Amygdala (tissue), 56 donors: ENCODE measurements at places on chromosomes 13 and 19.

- DNase-seq, result no peak
Observed at GRCh38 chr19:37654629-37655300, 500 bp downstream of the ZFP30 start.

DNA sequence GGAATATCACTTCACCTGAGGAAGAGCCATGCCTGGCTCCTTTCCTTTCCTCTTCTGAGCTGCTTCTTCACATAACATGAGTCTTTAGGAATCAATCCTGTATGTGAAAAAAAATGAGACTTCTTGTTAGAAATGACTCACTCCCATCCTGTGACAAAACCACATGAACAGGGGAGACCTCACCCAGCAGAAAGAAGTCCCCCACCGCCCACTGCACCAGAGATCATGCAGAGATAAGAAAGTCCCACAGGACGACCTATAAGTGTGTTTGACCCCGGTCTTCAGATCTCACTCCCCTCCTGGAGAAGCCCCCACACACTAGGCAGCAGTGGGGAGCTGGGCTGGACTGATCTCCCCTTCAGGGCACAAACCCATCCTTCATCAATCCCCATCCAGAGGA, 7.8 kb downstream of the ZNF600 start:
- DNase-seq, result no peak

GRCh38 chr13:23695711-23696464, 125.7 kb downstream of the TNFRSF19 start:
- no peak for DNase-seq

DNA sequence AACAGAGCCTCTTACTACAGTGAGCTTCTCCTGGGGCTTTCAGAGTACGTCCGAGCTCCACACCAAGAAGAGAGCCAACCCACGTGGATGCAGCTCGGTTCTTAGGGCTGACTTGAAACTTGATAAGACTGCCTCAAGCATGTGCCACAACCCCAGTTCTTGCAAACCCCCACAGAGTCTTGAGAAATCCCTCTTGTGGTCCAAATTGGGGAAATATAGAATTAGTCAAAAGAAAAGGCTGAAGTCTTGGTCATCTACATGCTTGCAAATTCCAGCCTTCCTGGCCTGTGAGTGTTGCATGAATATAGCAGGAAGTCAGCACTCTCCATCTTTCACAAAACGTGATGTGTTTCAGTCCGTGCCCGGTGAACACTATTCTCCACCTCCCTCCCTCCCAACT, 95.2 kb downstream of the GGACT start:
- no peak for DNase-seq

DNA sequence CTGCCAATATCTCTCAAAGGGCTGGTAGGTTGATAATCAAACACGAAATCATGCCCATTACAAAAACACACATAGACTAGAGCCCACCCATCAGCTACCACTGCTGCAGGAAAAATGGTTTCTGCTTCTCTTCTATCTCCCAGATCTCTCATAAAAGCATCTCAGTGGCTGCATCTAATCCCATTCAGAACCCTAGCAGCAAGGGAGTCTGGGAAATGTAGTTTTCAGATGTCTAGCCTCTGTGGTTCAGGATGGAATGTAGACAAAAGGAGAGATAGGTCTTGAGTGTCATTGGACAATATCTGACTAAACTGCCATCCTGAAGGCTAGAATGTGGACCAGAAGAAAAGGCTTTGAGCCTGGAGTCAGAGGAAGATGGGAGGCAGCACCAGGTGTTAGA, 32.1 kb downstream of the RDH8 start:
- no peak for DNase-seq

DNA sequence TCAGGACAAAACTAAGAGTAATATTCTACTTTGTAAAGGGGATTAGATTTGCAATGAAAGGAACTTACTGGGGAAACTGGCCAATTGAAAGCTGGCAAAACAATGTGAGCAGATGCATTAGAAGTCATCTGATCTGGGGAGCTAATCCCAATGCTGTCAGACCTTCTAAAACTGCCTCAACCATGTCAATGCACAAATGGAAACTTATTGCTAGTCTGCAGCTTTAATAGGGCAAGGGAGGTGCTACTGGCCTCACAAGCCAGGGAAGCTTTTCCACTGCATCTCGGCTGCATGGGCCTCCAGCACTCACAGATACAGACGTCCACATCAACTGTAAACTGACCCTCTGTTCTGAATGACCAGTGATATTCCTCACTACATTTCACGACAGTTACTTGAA, 154.2 kb downstream of the LHFPL6 start:
- no peak for DNase-seq

DNA sequence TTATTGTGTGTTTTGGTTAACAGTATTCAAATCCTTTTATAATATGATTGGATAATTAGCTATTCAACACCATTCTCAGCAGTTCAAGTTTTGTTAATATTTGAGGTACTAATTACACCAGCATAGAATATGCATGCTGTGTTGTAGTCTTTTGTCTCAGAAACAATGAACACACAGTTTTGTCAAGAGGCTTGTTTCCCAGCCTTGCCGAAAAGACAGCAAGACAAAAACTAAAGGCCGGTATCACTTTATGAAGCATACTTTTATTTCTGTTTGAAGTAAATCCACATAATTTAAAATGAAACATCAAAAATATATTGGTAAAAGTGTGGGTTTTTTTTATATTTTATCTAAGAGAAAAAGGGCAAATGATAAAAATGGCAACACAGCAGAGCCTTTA, 7.5 kb downstream of the GPR180 start:
- no peak for DNase-seq

DNA sequence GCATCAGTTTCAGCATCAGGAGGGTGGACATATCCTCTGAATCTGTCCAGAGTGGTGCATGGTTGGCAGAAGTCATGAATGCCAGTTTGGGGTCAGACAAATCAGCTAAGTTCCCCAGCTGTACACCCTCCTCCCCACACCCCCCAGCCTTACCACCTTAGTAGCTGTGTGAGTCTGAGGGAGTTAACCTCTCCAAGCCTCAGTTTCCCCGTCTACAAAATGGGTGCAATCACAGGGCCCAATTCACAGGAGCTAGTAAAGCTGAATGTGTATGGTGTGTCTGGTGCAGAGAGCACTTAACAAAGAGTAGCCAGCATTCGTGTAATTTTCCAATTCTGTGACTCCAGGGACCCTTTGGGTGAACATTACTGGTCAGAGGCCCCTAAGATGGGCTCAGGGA, 13.4 kb upstream of the ZNF358 start:
- DNase-seq, result no peak

GRCh38 chr13:77703408-77703807, 5.9 kb downstream of the SLAIN1 start:
- DNase-seq, result no peak

- DNase-seq, result no peak
Observed at GRCh38 chr19:46404753-46405468, 8.5 kb downstream of the CCDC8 start.

DNA sequence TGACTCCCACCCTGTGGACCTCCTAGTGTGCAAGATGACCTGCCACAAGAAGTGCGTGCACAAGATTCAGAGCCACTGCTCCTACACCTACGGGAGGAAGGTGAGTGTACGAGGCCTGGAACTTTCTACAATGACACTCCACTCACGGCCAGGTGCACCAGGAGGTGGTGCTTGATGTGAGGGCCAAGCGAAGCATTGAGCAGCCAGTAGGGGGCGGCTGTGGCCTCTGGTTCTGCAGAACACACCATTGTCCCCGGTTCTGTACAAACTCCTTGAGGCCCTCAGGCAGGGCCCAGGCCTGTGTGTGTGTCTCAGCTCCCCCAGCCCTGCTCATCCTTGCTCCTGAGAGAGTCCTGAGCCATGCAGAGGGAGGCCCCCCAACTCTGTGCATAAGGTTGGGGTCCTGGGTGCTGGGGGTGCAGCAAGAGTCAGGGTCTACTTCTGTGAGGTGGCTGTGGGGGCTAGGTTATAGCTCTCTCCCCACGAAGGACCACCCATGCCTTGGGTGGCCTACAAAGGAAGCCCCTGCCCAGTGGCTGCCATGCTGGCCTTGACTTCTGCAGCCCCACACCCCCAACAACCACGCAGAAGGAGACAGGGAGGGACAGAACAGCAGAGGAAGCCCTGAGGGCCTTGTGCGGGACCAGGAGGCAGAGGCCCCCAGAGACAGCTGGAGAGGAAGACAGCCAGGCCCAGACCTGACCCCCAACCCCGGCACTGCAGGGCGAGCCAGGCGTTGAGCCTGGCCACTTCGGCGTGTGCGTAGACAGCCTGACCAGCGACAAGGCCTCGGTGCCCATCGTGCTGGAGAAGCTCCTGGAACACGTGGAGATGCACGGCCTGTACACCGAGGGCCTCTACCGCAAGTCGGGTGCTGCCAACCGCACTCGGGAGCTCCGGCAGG, 9.7 kb upstream of the USE1 start:
- no peak for DNase-seq
